Vagina (tissue), 2 donors: ENCODE measurements at places on chromosomes 16 and 17.

GRCh38 chr17:48155889-48156611 lies 48.5 kb downstream of the SNX11 start:
- H3K4me1 ChIP-seq: no peaks in the 10 kb centered on the region
- no peaks in the 10 kb centered on the region for H3K36me3 ChIP-seq
- DNase-seq: no peak
- no peaks in the 10 kb centered on the region for H3K27me3 ChIP-seq
- no peak overlapping the region for H3K4me3 ChIP-seq
- no peak overlapping the region for H3K27ac ChIP-seq

DNA sequence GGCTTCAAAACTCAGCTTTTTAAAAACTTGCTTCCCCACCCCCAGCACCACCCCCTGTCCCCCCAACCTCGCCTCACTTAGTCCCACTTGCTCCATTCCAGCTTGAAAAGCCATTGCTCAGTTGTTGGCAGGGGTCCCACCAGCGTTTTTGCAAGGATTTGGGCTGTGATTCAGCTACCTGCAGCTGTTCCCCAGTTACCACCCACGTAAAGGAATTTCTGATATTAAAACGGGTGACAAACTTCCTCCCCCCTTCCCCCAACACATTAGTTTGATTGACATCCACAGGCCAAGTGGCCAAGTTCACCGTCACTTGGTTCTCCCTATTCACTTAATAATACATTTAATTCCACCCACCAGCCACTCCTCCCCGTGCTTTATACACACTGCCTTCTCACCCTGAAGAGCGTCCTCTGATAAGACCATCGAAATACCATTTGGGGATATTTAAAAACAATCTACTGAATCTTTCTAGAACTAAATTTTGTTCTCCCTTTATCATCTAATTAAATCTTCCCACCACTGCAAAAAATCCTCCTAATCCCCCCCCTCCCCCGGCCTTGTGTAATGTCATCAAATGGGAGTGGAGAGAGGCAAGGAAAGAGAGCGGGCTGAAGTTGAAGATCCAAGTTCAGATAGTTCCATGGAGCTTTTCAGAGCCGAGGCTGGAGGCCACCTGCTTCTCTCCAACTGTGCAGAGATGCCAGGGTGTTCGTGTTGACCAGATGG lies 55.1 kb downstream of the SOX9 start:
- no peaks in the 10 kb centered on the region for H3K36me3 ChIP-seq
- no peaks in the 10 kb centered on the region for H3K4me1 ChIP-seq
- H3K4me3 ChIP-seq: no peak overlapping the region
- no peak for DNase-seq

- H3K27me3 ChIP-seq: no peaks in the 10 kb centered on the region
- no peaks in the 10 kb centered on the region for H3K36me3 ChIP-seq
- no peak overlapping the region for H3K4me3 ChIP-seq
- peaks cover 41% of the 10 kb centered on the region for H3K4me1 ChIP-seq
- H3K27ac ChIP-seq: no peak overlapping the region
Observed at GRCh38 chr17:27321372-27321771, 27.5 kb downstream of the WSB1 start.

DNA sequence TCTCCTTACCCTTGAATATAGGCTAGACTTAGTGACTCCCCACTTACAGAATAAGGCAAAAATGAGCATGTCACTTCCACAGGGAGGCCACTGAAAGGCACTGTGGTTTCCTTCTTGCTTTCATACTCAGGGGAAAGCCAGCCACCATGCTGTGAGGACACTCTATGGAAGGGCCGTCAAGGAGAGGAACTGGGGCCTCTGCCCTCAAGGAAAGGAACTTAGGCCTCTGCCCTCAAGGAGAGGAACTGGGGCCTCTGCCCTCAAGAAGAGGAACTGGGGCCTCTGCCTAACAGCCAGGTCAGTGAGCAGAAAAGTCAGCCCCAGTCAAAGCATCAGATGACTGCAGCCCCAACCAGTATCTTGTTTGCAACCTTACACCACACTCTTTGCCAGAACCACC lies 30.1 kb downstream of the VPS35 start:
- H3K27ac ChIP-seq: no peak overlapping the region
- H3K36me3 ChIP-seq: peaks cover 46% of the 10 kb centered on the region
- DNase-seq: no peak
- H3K4me3 ChIP-seq: no peak overlapping the region
- H3K4me1 ChIP-seq: no peaks in the 10 kb centered on the region

- H3K27ac ChIP-seq: no peak overlapping the region
- peaks cover 75% of the 10 kb centered on the region for H3K36me3 ChIP-seq
- DNase-seq: no peak
- peaks cover 59% of the 10 kb centered on the region for H3K4me1 ChIP-seq
- H3K27me3 ChIP-seq: no peaks in the 10 kb centered on the region
- no peak overlapping the region for H3K4me3 ChIP-seq
Observed at GRCh38 chr17:50141745-50142110, 8.7 kb downstream of the PPP1R9B start.

GRCh38 chr16:85948138-85948509 lies 49.2 kb downstream of the IRF8 start:
- H3K27ac ChIP-seq: no peak overlapping the region
- H3K27me3 ChIP-seq: no peaks in the 10 kb centered on the region
- H3K36me3 ChIP-seq: no peaks in the 10 kb centered on the region
- H3K4me3 ChIP-seq: no peak overlapping the region
- no peak for DNase-seq

GRCh38 chr17:80953471-80954315 lies 37.9 kb upstream of the CHMP6 start:
- H3K27me3 ChIP-seq: no peaks in the 10 kb centered on the region
- no peaks in the 10 kb centered on the region for H3K4me1 ChIP-seq
- no peaks in the 10 kb centered on the region for H3K36me3 ChIP-seq
- H3K4me3 ChIP-seq: no peak overlapping the region

- no peaks in the 10 kb centered on the region for H3K27me3 ChIP-seq
- no peaks in the 10 kb centered on the region for H3K4me1 ChIP-seq
- H3K36me3 ChIP-seq: no peaks in the 10 kb centered on the region
- no peak overlapping the region for H3K4me3 ChIP-seq
Observed at GRCh38 chr17:12995896-12996295, 21.9 kb downstream of the ELAC2 start.

DNA sequence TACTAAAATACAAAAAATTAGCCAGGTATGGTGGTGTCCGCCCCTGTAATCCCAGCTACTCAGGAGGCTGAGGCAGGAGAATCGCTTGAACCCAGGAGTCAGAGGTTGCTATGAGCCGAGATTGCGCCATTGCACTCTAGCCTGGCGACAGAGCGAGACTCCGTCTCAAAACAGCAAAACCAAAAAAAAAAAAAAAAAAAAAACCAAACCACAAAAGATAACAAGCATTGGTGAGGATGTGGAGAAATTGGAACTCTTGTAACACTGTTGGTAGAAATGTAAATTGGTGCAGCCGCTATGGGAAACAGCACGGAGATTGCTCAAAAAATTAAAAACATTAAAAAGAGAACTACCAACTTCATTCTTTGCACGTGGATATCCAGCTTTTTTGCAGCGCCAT lies 119.4 kb downstream of the OR1D5 start:
- H3K27me3 ChIP-seq: no peaks in the 10 kb centered on the region
- H3K36me3 ChIP-seq: no peaks in the 10 kb centered on the region
- H3K4me1 ChIP-seq: peaks cover 10% of the 10 kb centered on the region
- no peak overlapping the region for H3K27ac ChIP-seq
- H3K4me3 ChIP-seq: no peak overlapping the region

- peaks cover 35% of the 10 kb centered on the region for H3K4me1 ChIP-seq
- DNase-seq: no peak
- no peak overlapping the region for H3K27ac ChIP-seq
- H3K27me3 ChIP-seq: peaks cover 23% of the 10 kb centered on the region
- no peak overlapping the region for H3K4me3 ChIP-seq
- H3K36me3 ChIP-seq: no peaks in the 10 kb centered on the region
Observed at GRCh38 chr16:86499889-86500707, 10.2 kb upstream of the FOXF1 start.

GRCh38 chr16:154217-155030 lies 2.0 kb downstream of the HBZ start:
- peaks cover 9% of the 10 kb centered on the region for H3K4me1 ChIP-seq
- H3K4me3 ChIP-seq: peak overlapping the region; percentile 48
- no peaks in the 10 kb centered on the region for H3K27me3 ChIP-seq
- no peaks in the 10 kb centered on the region for H3K36me3 ChIP-seq

GRCh38 chr16:26747760-26748159 lies 319.0 kb upstream of the C16orf82 start:
- no peaks in the 10 kb centered on the region for H3K4me1 ChIP-seq
- no peak for DNase-seq
- no peak overlapping the region for H3K4me3 ChIP-seq
- no peaks in the 10 kb centered on the region for H3K27me3 ChIP-seq
- no peaks in the 10 kb centered on the region for H3K36me3 ChIP-seq

DNA sequence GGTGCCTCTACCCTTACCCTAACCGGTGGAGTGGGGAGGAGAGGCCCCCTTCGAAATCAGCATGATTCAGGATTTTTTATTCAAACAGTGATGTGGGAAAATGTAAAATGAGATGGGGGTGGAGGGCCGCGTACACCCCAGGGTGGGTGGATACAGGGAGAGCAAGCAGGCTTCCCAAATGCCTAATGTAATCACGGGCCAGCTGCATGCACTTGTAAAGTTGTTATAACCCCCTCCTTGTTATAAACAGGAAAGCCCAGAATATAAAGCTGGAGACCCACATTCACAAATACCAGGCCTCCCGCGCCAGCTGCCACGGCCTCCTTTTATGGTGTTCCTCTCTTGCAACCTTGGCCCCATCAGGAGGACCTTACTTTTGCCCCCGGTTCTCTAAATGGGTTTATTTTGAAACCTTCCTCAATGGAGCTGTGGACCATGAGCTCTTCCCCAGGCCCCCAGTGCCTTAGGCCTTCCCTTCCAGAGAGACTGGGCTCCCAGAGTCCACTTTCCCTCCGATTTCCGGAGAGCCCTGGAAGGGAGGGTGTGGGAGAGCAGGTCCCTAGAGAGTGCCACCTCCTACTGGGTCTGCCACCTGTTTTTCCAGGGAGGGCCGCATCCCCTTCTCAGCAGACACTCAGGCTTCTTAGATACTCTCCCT lies 906 bp upstream of the FOXL1 start:
- DNase-seq: no peak
- H3K4me1 ChIP-seq: peaks cover 14% of the 10 kb centered on the region
- peak overlapping the region; percentile 42 for H3K27ac ChIP-seq
- no peaks in the 10 kb centered on the region for H3K36me3 ChIP-seq
- H3K4me3 ChIP-seq: no peak overlapping the region

GRCh38 chr17:32943647-32944191 lies 15.8 kb downstream of the TMEM98 start:
- peaks cover 16% of the 10 kb centered on the region for H3K4me1 ChIP-seq
- no peaks in the 10 kb centered on the region for H3K36me3 ChIP-seq
- no peak overlapping the region for H3K4me3 ChIP-seq
- no peaks in the 10 kb centered on the region for H3K27me3 ChIP-seq

GRCh38 chr16:440627-441026 lies 15.2 kb downstream of the RAB11FIP3 start:
- no peaks in the 10 kb centered on the region for H3K27me3 ChIP-seq
- H3K36me3 ChIP-seq: no peaks in the 10 kb centered on the region
- H3K4me3 ChIP-seq: no peak overlapping the region
- H3K4me1 ChIP-seq: no peaks in the 10 kb centered on the region
- no peak overlapping the region for H3K27ac ChIP-seq
